ENCODE measurements at places on chromosomes 2 and 18.

GRCh38 chr2:213221957-213222356 is 62.3 kb upstream of the SPAG16 start:
- DNase-seq = no peak

- no peak for DNase-seq
Measured at GRCh38 chr18:36365836-36366775, 68.6 kb downstream of the FHOD3 start.

- no peak for DNase-seq
Measured at GRCh38 chr18:22132258-22132657, 37.1 kb upstream of the GATA6 start.

- DNase-seq = no peak
Measured at GRCh38 chr2:150075831-150076230, 411.6 kb downstream of the RND3 start.

DNA sequence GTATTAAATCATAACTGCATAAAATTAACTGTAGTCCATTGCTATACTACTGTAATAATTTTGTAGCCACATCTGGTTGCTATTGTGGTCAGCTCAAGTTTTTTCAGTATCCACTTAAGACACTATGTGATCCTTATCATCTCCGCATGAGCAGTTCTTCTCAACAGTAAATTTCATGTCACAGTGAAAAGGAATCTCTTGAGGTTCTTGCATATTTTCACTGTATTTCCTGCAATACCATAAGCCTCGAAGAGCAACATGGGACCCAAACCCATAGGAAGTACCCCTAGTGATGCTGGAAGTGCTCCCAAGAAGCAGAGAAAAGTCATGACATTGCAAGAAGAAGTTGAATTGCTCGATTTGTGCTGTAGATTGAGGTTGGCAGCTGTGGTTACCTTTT is 86.7 kb downstream of the LDLRAD4 start:
- DNase-seq = no peak
